Stimulated activated CD4-positive, alpha-beta T cell treated with anti-CD3 and anti-CD28 coated beads, Interleukin-12 subunit alpha, Interleukin-12 subunit beta, amount 100 ng/mL, for 48 hours (primary cell): ENCODE measurements at places on chromosomes 12 and 14.

DNA sequence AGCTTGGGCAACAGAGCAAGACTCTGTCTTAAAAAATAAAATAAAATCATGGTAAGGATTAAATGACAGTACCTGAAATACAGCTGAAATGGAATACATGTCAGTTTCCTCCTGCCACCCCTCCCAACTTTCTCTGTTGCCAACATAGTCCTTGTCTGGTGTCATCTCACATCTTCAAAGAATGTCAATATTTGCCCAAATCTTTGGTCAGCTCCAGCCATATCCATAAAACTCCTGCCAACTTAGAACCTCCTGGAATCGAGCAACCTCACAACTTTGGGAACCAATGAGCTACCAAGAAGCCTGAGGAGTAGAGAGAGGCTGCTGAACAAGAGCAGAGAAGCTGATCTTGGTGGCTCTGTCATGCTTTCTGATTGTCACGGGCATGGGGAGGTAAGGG is 10.8 kb upstream of the LRRC10 start:
- no peak for DNase-seq

DNA sequence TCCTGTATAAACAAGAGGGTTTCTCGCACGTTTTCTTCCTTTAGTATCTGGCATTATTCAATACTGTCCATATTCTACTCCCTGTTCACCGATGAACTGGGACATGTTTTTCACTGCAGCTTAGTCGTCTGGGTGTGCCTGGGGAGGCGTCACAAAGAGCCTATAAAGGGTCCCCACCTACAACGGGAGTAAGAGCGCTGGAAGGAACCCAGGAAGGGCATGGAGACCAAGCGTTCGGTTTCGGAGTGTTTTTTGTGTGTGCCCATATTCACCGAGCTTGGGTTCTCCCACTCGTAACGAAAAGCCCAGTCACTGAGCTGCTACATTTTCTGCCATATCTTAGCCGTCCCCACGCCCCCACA is 592 bp upstream of the USP15 start:
- DNase-seq: no peak

GRCh38 chr14:67837011-67837624 is 17.5 kb downstream of the RAD51B start:
- no peak for DNase-seq

DNA sequence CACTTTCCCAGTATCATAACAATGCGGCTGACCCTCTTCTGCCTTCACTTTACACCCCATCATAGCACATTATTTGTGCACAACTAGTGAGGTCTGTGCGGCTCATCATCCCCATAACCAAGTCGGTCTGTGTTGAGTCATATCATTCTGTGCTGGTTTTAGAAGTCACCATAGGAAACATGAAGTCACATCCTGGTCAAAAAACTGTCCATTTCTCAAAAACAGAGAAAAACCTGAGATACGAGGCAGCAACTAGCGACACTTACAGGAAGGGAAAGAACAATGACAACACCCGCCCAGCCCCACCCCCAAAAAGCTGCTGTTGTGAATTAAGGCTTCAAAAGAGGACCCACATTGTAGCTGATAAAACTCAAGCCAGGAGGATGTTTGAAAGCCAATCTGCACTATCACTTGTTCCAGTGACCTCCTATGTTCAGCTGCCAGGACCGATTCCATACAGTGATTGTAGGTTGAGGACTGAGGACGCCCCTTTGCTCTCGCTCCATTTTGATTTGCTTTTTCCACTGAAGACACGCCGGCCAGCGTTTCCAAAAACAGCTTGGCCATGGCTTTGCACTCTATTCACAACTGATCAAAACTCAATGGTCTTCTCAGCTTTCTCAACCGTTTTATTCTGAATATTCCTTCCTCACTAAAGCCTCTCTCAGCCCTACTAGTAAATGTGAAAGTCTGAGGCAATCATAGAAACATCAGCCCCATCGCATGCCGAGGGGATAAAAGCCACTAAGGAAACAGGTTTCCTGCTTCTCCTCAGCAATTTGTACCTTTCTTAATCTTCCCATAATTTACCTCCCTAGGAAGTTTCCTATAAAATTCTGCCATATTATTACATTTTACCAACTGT is 87.5 kb downstream of the DUSP16 start:
- DNase-seq: peak; percentile 56

GRCh38 chr12:65631621-65632111 is 192.6 kb upstream of the HMGA2 start:
- DNase-seq: no peak

DNA sequence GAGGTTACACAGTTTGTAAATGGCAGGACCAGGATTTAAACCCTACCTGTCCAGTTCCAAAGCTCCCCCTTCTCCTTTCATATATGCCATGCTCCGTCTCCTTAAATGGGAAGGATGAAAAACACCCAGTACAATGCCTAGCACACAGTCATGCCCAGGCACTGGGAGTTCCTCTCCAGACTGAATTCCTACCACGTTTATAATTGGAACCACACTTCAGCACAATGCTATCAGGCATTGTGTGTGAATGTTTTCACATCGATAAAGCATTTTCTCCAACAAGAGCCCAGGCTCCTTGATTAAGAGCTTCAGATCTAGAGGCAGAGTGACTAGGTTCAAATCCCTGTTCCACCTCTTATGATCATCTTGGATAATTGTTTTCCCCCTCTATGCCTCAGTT is 2.7 kb upstream of the NUAK1 start:
- DNase-seq: no peak

DNA sequence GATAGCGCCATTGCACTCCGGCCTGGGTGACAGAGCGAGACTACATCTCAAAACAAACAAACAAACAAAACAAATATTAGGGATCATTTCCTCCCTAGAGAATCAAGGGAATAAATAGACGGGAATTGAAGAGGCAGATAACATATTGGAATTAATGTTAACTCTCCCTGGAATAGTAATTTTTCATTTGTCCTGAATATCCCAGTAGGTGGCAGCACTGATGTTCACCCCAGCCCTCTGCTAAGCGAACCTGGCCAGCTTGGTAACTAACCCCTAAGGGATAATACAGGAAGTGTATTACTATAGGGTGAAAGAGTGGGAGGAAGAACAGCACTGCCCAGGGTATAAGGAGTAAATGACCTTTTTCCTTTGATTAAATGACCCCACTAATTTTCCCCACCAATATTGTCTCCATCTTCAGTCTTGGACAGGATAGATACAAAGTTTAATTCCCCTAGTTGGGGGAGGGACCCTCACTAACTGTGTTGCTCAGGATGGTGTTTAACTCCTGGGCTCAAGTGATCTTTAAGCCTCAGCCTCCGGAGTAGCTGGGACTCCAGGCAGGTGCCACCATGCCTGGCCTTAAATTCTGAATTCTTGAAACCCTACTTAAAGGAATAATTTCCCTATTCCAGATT is 40.5 kb downstream of the SLC2A14 start:
- DNase-seq: no peak

DNA sequence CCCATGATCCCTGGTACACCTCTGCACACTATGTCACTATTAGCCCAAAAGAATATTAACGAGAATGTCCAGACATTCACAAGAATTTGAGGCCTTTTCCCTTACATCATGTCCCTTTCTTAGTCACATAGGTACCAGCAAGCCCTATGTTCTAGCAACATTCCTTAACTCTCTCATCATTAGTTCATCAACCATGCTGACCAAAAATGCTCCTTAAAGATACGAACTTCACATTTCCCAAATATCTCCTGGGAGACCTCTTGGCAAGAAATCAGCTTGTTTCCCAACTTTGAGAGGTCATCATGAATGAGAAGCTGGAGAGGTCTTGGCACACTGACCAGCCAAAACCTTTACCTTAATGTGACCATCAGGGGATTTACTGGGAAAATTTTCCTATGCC is 4.6 kb downstream of the SALL2 start:
- no peak for DNase-seq

DNA sequence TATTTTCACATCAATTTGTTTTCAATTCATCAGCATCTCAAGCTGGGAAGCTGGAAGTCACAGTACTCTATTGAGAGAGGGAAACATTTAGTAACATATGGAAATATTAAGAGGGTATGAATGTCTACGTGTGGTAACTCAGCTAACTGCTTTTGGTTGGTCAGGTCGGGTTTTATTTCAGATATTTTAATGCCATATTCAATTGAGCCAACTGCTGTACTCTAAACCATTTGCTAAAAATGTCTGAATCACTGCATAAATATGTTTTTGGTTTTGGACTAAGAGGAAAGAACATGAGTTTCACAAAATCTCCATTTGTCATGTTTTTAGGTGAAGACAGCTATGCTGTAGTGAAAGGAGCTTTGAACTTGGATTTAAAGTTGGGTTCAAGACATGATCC is 18.9 kb upstream of the PPFIBP1 start:
- DNase-seq: no peak

GRCh38 chr14:49939884-49940510 is 47.1 kb downstream of the ARF6 start:
- no peak for DNase-seq

DNA sequence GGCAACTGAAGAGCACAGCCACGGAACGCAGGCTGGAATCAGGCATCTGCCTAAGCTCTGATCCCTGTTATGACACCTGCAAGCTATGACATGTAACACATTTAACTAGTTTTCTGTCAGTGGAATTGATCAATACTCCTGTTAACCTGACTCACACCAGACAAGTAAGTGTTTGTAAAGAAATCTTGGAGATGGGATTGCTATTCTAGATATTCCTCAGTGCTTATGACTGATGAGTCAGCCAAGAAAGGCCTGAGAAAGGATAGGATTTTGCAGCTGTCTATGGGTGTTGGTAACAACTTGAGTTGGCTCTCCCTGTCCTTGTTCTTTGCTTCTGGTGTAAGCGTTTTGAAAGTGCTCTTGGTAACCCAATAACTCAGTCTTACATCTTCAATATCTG is 110.5 kb downstream of the GPR135 start:
- DNase-seq: no peak

DNA sequence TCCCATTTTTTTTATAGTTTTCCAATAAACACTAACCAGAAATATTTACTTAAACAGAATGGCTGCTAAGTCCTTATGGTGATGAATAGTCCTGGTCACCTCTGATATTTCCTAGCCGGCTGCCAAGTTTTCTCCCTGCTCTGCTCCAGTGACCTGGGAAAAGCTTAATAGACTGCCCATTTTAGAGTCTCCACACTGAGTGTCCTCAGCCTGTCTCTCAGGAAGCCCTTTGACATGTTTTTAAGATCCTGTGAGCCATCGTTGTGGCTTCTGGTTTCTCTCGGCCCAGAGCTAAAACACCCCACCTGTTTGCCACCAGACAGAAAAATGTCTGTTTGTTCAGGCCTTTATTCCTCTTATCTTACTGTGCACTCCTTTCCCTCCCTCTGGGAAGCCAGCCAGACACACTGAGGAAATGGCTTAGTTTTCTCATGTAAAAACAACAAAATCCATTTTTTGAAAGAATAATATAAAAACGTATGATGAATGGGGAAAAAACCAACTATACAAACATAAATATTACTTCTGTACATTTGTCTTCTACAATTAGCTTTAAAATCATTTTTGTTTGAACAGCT is 25.4 kb upstream of the ALDH2 start:
- no peak for DNase-seq

DNA sequence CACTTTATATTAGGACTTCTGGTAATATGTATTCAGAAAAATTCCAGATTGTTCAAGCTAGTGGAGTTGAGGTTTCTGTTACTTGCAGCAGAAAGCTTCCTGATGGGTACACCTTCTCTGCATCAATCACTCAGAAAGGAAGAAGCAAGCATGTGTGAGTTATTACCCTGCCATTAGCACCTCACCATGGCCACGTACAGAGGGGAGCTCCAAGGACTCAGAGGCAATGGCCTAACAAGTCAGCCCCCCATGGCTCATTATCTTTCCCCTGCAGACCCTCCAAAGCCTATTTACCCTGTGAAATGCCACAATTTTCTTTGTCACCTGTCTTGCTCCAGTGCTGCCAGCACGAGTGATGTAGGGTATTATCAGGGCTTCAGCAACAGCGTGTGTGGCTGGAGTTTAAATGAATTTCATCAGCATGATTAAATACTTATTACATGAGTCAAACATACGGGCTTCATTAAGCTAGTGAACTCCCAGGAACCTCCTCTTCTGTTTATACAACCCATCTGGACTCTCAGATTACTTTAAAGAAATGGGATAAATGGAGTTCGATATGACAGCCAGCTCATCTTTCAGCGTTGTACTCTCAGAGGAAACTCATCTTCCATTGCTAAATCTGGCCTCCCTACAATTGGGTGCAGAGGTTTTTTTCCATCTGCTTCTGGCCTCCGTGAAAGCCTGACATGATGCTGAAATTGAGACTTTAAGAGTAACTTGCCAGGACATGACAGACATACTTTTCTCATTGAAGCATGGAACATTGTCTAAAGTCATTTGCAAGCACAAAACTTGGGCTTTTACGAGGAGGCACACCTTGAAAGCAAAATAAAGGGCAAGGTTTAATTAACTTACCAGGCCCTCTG is 135.9 kb downstream of the TMEM30B start:
- no peak for DNase-seq

DNA sequence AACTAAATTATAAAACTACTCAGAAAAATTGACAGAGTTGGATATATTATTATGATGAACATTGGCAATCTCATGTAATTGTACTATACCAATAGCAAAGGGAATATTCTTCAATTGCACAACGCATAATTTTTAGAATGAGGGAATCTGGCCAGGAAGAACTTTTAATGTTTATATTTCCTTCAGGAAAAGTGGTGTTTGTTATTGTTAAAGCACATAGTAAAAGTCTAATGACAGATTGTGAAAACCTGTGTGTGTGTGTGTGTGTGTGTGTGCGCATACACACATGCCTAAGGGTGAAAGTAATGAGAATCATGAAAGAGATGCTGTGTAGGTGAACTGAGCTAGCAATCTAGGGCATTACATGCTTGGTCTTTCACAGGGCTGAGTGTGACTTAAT is 877.7 kb downstream of the SLC6A15 start:
- no peak for DNase-seq

- no peak for DNase-seq
These were observed 12.0 kb downstream of the LUM start for GRCh38 chr12:91099341-91099740.

GRCh38 chr14:50013198-50013918 is 103.0 kb downstream of the VCPKMT start:
- no peak for DNase-seq

DNA sequence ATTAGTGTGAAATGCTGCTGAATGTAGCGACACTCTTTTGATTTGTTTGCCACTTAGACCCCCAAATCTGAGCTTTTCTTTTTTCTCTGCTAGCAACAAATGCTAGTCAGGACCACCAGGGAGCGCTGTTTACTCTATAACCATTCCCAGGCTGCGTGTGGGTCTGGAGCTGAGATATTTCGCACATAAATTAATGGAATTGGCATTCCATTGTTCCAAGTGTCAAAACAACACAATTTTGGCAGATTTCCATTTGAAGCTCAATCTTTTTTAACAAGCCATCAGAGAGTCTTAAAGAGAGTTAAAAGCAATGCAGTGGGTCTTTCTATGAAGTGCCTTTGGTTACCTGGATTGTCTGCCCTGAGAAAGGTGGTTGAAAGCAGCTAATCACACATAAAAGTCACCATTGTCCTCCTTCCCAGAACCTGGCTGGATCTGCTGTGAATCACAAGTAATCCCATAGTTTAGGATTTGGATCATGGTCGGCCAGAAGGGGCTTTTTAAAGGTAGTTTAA is 7.4 kb upstream of the TMEM132C start:
- DNase-seq: peak; percentile 0
